ENCODE measurements at places on chromosomes 4 and X.

GRCh38 chr4:150004481-150004880, 73.8 kb upstream of the DCLK2 start:
- DNase-seq = no peak

- DNase-seq = no peak
Measured at GRCh38 chr4:48334900-48335384, 6.4 kb upstream of the SLAIN2 start.

DNA sequence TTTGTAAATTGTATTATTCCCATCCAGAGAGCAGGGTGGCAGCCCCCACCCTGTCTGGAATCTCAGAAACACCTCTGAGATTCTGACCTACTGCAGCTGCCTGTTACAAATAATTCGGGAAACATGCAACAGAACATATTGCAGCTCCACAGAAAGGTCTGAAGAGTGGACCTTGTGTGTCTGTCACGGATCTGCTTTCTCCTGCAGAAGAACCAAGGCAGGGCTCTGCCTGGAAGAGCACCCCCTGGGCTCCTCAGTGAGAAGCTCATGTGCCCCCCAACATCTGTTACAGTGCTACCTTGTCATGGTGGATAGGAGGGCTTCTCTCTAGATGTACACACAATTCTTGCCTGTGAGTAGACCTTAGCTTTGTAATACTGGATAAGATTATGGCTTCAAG, 286.6 kb upstream of the GATB start:
- no peak for DNase-seq

GRCh38 chr4:95394752-95395306, 153.9 kb downstream of the UNC5C start:
- DNase-seq = no peak

- no peak for DNase-seq
Measured at GRCh38 chrX:37781081-37781480, 1.2 kb downstream of the CYBB start.

DNA sequence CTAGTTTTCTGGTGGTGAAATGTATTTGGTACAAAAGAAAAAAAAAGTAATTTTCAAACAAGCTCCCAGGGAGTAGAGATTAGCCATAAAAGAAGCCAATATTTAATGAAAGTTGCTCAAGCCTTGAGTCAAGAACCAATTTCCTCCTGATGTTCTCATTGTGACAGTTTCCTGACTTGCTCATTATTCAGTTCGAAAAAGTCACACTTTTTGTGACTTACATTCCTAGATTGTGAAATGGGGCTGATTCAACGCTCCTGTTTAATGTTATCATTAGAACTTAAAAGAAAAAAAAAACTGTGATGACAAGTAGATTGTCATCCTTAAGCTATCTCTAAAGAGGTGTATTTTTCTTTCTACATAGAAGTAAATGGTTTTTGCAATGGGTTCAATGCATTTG, 122.6 kb upstream of the BMPR1B start:
- no peak for DNase-seq

DNA sequence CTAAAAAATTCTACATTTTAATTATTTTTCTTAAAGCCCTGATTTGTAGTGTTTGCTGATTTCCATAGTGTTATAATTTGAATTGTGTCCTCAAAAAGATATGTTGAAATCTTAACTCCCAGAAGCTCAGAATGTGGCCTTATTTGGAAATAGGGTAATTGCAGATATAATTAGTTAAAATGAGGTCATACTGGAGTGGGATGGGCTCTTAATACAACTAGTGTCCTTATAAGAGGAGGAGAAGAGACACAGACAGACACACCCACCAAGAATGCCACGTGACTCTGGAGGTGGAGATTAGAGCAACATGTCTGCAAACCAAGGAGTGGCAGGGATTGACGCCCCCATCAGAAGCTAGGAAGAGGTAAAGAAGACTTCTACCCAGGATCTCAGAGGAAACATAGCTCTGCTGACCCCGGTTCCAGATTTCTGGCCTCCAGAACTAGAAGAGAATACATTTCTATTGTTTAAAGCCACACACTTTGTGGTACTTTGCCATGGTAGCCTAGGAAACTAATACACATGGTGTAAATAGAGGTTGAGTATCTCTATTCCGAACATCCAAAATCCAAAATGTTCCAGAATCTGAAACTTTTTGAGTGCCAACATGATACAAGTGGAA, 70.5 kb upstream of the IRF2 start:
- DNase-seq = no peak

DNA sequence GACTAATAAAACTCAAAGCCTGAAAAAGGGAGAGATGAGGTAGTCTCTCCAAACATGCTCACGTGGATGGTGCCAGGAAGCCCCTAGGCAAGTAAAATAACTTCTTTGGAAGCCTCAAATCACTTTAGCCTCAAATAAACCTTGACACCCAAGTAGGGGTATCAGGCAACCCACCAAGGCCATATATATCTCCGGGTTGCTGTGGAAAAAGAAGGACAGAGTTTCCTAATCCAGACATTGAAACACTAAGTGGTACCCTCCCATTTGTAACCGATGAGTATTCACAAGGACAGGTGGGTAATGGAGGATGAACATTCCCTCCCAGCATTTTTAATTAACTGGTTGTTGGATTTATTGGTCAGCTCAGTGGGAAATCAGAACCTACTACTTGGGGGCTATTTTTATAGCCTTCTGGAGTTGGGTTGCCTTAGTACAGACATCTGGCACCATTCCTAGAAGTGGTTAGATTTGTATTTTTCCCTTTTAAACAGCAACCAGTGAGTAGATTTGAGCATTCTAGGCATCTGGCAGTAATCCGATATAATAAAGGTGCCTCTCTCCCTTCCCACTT, 87.7 kb downstream of the GPC3 start:
- DNase-seq = no peak

DNA sequence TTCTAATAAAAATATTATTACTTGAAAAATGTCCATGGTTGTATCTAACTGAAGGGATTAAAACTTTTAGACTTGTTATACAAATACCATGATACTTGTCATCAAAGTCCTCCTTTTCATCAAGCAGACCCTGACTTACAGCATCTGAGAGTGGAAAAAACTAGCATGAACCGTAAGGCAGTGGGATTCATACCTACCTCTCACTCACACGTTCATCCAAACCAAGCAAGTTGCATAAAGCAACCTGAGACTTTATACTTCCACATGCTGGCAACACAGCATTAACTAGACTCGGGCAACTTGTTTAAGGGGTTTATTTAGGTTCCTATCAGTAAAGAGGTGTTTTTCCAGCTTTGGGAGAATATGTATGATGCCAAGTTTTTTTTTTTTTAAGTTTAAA, 22.6 kb upstream of the TLR7 start:
- no peak for DNase-seq

- DNase-seq = peak; percentile 10
Measured at GRCh38 chr4:69617083-69617694, 22.3 kb downstream of the UGT2A2 start.

GRCh38 chrX:51461053-51462044, 35.0 kb downstream of the NUDT11 start:
- peak; percentile 3 for DNase-seq

- no peak for DNase-seq
Measured at GRCh38 chr4:2643555-2643954, 107.1 kb downstream of the FAM193A start.

DNA sequence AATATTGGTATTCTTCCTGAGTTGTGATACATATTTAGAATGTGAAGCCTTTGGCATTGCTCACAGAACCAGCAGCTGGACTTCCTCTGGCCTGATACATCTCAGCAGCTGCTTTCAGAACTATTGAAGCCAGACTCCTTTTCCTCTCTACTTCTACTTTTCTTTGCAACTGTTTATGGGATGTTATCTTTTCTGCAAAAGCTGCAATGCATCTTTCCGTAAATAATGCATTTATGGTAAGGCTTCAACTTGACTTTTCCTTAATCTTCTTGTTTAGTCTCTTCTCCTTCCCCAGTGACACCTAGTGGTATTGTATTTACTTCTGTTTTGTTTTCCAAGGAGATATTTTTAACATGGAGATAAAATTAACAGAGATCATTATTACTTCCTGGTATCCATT, 1548.7 kb downstream of the PCDH7 start:
- DNase-seq = no peak

All from left renal pelvis (tissue), 4 donors.